Renal cortical epithelial cell (primary cell): ENCODE measurements at places on chromosomes 7 and 10. TPM values are rescaled to one million over a fixed set of nuclear protein-coding genes. Genes with fewer than 3 reads are reported as not detected.

- no peak for DNase-seq
Measured at GRCh38 chr7:142280263-142280662, 22.4 kb upstream of the PRSS58 start.

- DNase-seq = no peak
Measured at GRCh38 chr10:35638101-35638500, 4.0 kb downstream of the FZD8 start.

DNA sequence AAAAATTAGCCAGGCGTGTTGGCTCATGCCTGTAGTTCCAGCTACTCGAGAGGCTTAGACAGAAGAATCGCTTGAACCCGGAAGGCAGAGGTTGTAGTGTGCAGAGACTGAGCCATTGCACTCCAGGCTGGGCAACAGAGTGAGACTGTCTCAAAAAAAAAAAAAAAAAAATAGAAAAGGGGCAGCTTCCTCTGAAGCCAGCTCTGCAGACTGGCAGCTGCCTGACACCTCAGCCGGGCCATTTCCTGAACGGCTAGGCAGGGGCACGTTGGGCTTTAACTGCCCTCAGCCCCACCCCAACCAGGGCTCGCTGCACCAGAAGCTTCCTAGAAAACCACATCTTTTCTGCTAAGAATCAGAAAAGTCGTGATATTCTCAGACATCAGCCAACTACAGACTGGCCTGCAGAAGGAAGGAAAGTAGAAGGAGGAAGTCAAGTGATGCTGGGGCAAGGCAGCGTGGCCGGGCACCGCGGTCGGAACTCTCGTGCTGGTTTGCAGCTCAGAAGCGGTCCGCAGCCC is 38.0 kb downstream of the PRKAG2 start:
- no peak for DNase-seq

The RPA3 gene
- 22.2 and 49.5 TPM in 2 replicates for total RNA-seq

DNA sequence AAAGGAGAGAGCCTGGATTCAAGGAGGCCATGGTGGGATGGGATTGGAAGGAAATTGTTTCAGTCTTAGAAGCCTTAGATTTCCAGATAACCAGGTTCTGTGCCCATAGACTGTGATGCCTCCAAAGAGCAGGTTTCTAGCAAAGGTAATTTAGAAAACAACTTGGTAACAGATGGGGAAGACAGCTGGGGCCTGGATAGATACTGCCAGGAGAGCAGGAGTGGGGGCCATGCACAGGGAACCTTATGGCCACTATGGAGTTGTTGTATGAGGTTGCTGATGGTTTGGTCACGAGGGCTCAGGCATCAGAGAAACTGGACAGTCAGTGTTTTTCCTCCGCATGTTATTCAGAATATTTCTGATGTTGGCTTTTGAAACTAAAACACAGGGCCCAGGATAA is 901.9 kb downstream of the LRMDA start:
- no peak for DNase-seq

DNA sequence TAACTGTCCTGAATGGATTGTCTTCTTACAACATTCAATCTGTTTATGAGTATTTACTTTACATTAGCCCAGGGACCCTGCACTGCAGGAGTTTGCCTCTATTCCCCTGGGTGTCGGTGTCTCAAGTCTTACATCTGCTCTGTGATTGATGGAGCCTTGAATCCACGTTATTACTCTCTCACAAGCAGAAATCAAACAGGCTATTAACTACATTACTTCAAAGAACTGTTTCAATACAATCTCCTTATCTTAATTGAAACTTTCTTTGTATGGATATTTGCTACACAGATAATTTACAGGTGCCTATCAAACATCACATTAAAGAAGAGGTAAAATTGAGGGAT is 3.1 kb upstream of the ARID5B start:
- no peak for DNase-seq

DNA sequence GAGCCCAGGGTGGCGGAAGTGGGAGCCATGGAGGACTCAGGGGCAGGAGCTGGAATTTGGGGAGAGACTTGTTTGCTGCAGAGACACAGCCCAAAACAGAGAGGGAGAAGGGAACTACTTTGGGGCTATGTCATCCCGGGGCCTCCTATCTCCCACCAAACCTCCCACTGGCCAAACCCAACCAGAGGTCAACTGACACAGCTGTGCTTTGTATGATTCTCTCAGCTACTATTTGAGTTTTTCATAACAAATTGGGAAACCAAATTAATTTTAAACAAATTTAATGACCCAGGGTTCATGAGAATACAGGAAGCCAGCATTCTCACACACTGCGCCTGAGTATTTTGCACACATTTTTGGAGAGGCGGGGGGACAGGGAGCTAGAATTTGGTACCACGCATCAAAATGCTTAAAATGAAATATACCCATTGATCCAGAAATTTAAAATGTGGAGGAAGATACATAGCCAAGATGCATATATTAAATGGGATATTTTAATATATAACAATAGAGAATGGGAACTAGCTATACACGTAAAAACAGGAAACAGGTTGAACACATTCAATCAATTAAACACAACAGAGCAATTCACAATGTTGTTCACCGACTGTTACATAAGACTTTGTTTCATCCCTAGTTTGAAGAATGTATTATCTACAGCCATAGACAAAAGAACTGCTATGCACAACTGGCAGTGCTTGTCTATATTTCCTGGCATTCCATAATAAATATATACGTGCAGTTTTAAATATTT is 105.3 kb downstream of the PARD3 start:
- DNase-seq = no peak

The VENTX gene
- not detected in 2 replicates for total RNA-seq

DNA sequence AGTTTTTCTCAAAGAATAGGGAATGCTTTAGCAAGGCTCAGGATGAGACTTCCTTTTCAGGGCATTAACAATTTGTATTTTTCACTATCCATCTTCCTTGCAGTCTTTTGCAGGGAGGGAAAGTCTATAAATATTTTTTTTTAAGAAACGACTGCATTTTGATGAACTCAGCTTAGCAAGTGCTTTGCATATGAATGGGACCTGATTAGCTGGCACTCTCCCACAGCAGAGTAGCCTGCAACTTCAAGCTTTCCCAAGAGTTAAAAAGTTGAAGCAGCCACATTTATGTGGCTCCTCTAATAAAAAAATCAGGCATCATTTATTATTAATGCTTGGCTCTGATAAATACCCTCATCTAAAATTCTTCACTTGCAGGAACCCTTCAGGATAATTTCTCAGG is 134.0 kb downstream of the GRID1 start:
- DNase-seq = no peak

The MYL10 gene
- total RNA-seq = not detected in 2 replicates

The SRRM3 gene
- 0.30 TPM in 1 of 2 replicates, not detected in the other for total RNA-seq

GRCh38 chr10:73807471-73807870 is 3.9 kb downstream of the NDST2 start:
- DNase-seq = no peak

- DNase-seq = peak; percentile 19
Measured at GRCh38 chr7:105346593-105347322, 42.0 kb downstream of the SRPK2 start.

- DNase-seq = no peak
Measured at GRCh38 chr7:64516451-64516850, 46.4 kb downstream of the ZNF680 start.

DNA sequence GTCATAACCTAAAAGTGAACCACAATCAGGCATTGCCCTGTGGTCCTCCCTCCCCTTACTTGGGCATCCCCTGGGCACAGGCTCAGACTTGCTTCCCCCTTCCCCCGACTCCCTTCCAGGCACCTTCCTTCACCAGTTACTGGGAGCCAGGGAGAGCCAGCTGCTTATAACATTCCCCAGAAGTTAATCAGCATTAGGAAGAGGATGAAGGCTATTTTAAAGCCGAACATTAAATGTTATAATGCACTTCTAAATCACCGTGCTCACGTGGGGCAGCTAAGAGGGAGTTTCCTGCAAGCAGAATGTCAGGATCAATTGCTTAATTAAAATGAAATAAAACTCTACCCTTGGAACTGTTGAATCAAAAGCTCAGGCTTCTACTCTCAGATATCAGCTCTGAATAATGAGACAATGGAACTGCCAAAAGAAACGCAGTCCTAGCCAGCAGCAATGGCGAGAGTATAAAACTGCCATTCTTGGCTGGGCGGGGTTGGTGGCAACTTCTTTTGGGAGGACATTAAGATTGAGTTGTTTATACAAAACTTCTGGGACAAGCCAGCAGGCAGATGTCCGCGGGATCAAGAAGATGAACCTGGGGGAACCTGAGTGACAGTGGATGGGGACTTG is 169.5 kb downstream of the FANK1 start:
- DNase-seq = peak; percentile 50

- no peak for DNase-seq
Measured at GRCh38 chr10:126903656-126904360, 1.4 kb upstream of the DOCK1 start.

DNA sequence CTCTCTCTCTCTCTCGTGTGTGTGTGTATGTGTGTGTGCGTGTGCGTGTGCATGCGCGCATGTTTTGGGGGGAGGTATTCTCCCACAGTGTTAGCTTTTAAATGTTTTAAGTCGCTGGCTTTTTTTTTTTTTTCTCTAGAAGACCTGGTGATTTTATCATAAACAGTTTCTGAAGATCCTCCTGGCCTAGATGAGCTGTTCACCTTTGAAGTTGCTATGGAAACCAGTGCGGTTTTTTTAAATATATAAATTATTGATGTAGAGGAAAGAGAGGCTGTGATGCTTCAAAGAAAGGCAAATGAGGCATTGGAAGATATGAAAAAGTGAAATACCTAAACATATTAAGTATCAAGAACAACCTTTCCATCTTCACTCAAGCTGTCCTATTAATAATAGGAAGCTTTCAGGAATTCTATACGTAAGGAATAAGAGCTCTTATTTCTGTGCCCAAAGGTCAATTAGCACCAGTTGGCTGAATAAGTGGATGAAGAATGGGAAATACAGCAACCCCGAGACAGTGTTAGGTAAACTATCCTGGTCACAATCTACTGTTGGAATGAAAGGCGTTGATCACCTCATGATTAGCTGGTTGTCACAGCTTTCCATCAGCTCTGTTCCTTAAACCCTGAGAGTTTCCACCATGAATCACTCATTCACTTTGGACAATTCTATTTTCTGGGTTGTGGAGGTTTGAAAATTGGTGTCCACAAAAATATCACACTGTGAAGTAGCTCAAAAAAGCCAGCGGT is 66.5 kb upstream of the SLC35G1 start:
- no peak for DNase-seq

The DYDC2 gene
- total RNA-seq = 0.15 and 0.87 TPM in 2 replicates

DNA sequence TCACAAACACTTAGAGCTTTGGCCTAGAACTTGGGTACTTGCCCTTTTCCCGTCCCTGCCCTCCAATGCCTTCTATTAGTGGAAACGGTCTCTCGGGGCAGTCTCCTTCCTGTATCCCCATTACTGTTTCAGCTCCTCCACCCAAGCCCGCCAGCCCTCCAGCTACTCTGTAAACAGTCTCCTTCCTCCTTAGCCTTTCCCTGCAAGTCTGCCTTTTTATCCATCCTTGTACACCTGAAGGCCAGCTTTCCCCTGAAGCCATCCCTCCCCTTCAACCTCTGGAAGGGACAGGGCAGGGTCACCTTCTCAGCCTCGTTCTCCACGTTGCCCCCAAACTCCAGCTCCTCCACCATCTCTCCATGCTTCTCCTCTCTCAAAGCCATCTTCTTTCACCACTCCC is 108.1 kb upstream of the ZNF746 start:
- DNase-seq = no peak

The NPC1L1 gene
- 0.20 and 0.35 TPM in 2 replicates for total RNA-seq

DNA sequence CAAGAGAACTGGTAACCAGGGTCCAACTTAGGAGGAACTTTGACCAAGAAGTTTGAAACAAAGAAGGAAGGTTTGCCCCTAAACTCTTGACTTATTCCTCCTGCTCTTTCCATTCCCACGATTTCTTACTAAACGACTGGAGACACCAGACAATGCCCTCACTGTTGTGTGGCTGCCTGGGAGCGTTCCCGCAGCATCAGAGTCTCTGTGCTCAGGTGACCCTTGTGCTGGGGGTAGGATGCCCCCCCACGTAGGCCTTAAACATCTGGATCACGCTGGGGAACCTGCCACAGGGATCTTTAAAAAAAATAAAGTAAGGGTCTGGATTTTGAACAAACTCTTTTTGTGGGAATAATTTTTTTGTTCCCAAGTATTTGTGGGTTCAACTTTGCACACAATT is 30.1 kb upstream of the CTBP2 start:
- no peak for DNase-seq

The FAM25A gene
- not detected in 2 replicates for total RNA-seq

DNA sequence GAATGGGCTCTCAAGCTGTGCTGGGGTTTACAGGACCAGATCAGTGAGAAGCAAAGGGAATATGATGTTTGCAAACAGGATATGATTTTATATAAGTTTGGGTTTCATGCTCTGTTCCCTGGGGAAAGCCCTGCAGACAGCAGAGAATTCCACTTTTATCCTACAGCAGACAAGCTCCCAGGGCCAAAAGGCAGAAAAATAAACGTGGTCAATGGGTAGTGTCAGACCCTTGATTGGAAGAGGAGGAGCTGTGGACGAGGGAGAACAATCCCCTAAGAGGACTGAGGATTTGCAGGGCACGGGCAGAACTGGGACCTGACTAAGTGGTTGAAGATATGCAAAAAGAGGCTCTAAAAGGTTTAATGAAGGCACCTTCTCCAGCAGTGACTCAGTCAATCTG is 275.3 kb downstream of the HDAC9 start:
- no peak for DNase-seq

The UTF1 gene
- not detected in 2 replicates for total RNA-seq

DNA sequence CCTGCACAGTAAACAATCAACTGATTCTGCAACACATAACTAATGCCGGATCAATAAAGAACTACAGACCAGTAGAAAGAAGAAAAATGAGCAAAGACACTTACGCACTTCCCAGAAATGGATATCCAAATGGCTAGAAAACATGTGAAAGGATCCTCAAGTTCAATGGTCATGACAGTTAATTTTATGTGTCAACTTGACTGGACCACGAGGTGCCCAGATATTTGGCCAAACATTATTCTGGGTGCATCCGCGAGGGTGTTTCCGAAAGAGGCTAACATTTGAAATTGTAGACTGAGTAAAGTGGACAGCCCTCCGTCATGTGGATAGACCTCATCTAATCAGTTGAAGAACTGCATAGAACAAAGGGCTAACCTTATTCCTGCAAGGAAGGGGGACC is 102.0 kb downstream of the SFMBT2 start:
- DNase-seq = no peak

DNA sequence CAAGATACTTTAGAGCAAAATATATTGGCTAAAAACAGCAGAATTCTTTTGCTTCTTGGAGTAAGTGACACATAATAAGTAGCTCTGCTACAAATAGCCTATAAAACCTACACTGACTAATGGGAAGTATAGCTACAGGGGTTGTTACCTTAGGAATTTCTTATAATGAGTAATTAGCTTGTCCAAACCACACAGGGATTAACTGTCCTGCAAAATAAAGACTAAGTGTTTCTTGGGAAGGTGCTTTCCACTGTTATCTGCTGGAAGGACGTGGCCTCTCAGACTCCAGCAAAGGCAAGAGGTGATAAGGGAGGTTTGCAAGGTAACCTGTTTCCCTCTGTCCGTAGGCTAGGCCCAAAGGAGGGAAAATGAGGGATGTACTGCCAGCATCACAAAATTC is 302.4 kb downstream of the DOCK4 start:
- peak; percentile 89 for DNase-seq

DNA sequence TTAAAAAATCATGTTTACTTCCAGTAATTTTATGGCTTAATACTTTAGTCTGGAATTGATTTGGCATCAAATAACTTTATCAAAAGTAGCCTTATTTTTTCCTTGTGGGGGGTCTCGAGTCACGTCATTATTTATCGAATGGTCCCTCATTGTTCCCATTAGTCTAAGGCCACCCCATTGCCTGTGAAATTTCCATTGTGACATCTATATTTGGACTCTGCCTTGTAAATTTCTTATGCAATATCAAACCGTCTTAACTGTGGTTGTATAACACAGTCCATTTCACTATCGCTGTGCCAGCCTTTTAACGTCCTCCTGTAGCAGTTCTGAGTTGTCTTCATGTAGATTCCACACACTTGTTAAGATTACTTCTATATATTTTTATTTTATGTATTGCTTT is 103.9 kb upstream of the RET start:
- DNase-seq = no peak

The SPRN gene
- total RNA-seq = 0.17 and 0.35 TPM in 2 replicates
